ENCODE measurements at places on chromosomes 6 and 20. TPM values are rescaled to one million over a fixed set of nuclear protein-coding genes. Genes with fewer than 3 reads are reported as not detected.

PAX1 gene
- total RNA-seq: under 0.01 TPM

SNAI1 gene
- total RNA-seq: 1.8 TPM

NSFL1C gene
- total RNA-seq: 23.0 TPM

OR12D3 gene
- not detected for total RNA-seq

- no peak overlapping the region for H3K4me3 ChIP-seq
- DNase-seq: no peak
- H3K27me3 ChIP-seq: no peaks in the 10 kb centered on the region
- H3K36me3 ChIP-seq: no peaks in the 10 kb centered on the region
- peaks cover 24% of the 10 kb centered on the region for H3K4me1 ChIP-seq
- no peak overlapping the region for H3K27ac ChIP-seq
These were observed 24.5 kb downstream of the BCAS4 start for GRCh38 chr20:50819349-50819748.

- peak overlapping the region; percentile 97 for H3K27ac ChIP-seq
- H3K4me1 ChIP-seq: peaks cover 47% of the 10 kb centered on the region
- peak overlapping the region; percentile 14 for H3K4me3 ChIP-seq
- no peaks in the 10 kb centered on the region for H3K27me3 ChIP-seq
These were observed 59.2 kb downstream of the SYNJ2 start for GRCh38 chr6:158040804-158041347.

GRCh38 chr6:70636596-70636995, 31.1 kb upstream of the SMAP1 start:
- no peaks in the 10 kb centered on the region for H3K36me3 ChIP-seq
- no peak overlapping the region for H3K4me3 ChIP-seq
- H3K27ac ChIP-seq: no peak overlapping the region
- H3K4me1 ChIP-seq: no peaks in the 10 kb centered on the region

GRCh38 chr20:41563087-41563486, 55.1 kb downstream of the CHD6 start:
- H3K27me3 ChIP-seq: no peaks in the 10 kb centered on the region
- no peaks in the 10 kb centered on the region for H3K4me1 ChIP-seq
- H3K4me3 ChIP-seq: no peak overlapping the region
- no peak for DNase-seq
- H3K36me3 ChIP-seq: no peaks in the 10 kb centered on the region

GRCh38 chr6:71033171-71033570, 76.3 kb upstream of the B3GAT2 start:
- no peaks in the 10 kb centered on the region for H3K4me1 ChIP-seq
- DNase-seq: no peak
- H3K4me3 ChIP-seq: no peak overlapping the region
- no peaks in the 10 kb centered on the region for H3K36me3 ChIP-seq
- no peaks in the 10 kb centered on the region for H3K27me3 ChIP-seq

DNA sequence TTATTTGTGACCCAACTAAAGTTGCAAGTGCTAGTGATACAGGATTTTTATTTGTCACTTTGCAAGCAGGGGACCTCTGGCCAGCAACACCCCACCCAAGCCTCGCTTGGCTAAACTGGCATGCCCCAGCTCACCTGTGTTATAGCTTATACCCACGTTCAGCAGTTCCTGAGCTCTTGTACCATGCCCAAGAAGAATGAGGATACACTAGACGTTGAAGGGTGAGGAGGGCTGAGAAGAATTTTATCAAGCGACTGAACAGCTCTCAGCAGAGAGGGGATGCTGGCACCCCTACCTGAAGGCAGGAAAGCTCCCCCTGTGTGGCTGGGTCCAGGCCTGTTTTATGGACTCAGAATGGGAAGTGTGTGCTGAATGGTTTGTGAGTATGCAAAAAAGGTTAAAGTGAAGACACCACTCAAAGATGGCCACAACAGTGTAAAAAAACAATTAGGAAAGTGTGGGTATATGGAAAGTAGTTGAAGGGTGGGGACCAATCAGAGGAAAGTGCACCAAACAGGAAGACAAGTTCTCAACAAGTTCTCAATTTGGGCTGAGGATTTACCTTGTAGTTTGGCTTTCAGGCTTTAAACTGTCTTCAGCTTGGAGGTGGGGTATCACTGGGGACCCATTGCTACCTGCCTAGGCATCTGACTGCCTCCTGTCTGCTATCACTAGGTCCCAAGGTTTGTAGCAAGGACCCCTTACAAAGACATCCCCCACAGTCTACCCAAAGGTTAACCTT, 15.0 kb downstream of the BTN2A1 start:
- H3K27me3 ChIP-seq: no peaks in the 10 kb centered on the region
- peaks cover 14% of the 10 kb centered on the region for H3K36me3 ChIP-seq
- H3K4me3 ChIP-seq: no peak overlapping the region
- DNase-seq: no peak
- H3K4me1 ChIP-seq: peaks cover 15% of the 10 kb centered on the region

GRCh38 chr20:33881989-33882388, 70.8 kb downstream of the CHMP4B start:
- DNase-seq: no peak
- no peak overlapping the region for H3K27ac ChIP-seq
- no peaks in the 10 kb centered on the region for H3K36me3 ChIP-seq

DNA sequence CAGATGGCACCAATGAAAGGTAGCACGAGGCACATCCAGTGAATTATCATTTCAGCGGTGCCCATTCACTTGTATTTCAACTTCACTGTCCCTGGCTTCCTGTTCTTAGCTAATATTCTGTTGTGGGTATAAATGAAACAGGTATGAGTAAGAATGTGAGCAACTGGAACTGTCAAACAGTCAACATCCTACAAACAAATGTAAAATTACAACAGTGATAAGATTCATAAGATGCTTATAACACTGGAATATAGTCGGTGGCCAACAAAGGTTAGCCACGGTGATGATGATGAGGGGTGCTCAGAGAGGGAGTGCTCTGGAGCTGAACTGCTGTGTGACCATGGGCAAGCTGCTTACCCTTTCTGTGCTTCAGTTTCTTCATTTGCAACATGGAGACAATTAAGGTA, 74.9 kb upstream of the TOX2 start:
- H3K27ac ChIP-seq: no peak overlapping the region
- no peak overlapping the region for H3K4me3 ChIP-seq
- H3K36me3 ChIP-seq: no peaks in the 10 kb centered on the region
- peaks cover 5% of the 10 kb centered on the region for H3K27me3 ChIP-seq

DNA sequence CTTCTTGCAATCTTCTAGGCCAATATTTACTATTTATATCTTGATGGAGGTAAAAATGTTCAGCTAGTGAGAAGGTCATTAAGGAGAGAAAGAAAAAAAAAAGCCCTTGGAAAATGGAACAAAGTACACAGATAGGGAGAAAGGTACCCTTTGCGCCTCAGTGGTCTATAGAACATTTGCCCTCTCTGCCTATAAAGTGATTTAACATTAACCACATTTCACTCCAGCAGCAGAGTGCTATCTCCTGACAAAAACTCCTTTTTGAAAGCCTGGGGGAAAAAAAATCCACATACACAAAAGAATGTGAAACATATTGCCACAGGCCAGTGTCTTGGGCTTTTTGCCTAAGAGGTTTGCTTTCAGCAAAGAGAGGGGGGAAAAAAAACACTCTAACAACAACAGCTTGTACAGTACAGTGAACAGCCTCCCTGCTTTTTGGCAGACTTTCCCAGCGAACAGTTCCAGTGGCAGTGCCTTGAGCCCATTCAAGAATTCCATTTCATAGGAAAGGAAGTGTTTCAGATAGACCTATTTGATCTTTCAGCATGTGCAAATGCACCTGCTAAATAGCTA, 695 bp downstream of the ARHGAP18 start:
- H3K27ac ChIP-seq: peak overlapping the region; percentile 65
- H3K36me3 ChIP-seq: no peaks in the 10 kb centered on the region
- H3K4me1 ChIP-seq: peaks cover 28% of the 10 kb centered on the region
- no peaks in the 10 kb centered on the region for H3K27me3 ChIP-seq

- no peak overlapping the region for H3K4me3 ChIP-seq
- no peak overlapping the region for H3K27ac ChIP-seq
- no peaks in the 10 kb centered on the region for H3K4me1 ChIP-seq
- no peaks in the 10 kb centered on the region for H3K27me3 ChIP-seq
These were observed 59.6 kb upstream of the CDH4 start for GRCh38 chr20:61192337-61192950.

DNA sequence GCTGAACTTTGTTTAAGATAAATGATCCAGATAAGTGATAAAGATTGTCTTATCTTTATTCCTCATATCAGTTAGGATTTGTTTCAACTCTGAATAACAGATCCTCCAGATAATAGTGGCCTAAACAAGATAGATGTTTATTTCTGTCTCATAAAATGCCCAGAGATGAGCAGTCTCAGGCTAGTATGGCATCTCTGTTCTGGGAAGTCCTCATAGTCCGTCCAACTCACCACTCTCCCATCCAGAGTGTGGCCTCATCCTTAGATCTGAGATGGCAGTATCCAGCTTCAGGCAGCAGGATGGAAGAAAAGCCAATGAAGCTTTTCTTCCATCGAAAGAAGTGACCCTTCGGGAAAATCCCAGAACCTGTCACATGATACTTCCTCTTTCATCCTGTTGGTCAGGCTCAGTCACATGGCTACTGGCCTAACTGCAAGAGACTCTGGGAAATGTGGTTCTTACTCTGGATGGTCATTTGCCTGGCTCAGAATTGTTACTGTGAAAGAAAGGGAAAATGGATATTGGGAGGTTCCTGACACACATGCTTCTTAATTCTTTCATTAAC, 29.4 kb upstream of the TAGAP start:
- H3K4me3 ChIP-seq: peak overlapping the region; percentile 30
- no peak overlapping the region for H3K27ac ChIP-seq
- H3K36me3 ChIP-seq: no peaks in the 10 kb centered on the region
- H3K4me1 ChIP-seq: no peaks in the 10 kb centered on the region
- peaks cover 16% of the 10 kb centered on the region for H3K27me3 ChIP-seq

DNA sequence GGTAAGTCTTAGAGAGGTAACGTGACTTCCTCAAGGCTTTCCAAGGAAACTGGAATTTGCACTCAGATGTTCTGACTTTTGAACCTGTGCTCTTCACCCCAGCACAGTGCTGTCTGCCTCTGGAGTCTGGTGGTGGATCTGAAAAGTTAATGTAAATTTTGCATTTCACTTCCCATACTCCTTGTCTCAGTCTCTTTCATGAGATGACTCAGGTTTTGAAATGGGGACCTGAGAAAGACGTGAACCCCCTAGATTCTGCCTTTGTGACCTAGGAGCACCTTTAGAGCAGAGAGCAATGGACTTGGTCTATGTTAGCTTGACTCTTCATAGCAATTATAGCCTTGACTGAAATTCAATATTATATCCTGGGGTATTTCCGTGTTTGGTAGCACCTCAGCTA, 223.0 kb downstream of the QKI start:
- H3K4me3 ChIP-seq: no peak overlapping the region
- no peak overlapping the region for H3K27ac ChIP-seq
- no peak for DNase-seq

DNA sequence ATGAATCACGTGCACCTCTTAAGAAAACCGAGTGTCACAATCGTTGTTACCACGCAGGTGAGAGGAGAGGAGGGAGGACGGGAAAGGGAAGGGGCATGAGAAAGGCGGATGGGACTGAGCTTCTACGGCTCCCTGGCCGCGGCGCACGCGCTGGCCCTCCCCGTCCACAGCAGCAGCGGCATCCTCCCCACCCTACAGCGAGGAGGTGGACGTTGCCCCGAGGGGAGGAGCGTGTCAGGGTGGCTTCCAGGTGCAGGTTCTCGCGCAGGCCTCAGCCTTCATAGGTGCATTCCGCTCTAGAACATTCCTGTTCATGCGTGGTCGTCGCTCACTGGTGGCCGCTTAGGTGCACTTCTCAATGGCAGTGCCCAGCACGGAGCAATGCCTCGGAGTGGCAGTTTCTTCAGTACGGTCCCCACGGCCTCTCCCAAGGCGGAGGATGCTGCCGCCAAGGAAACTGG, 29.7 kb upstream of the AFDN start:
- H3K4me3 ChIP-seq: no peak overlapping the region
- H3K27me3 ChIP-seq: no peaks in the 10 kb centered on the region
- H3K27ac ChIP-seq: no peak overlapping the region
- no peak for DNase-seq
- no peaks in the 10 kb centered on the region for H3K4me1 ChIP-seq
- H3K36me3 ChIP-seq: no peaks in the 10 kb centered on the region

DNA sequence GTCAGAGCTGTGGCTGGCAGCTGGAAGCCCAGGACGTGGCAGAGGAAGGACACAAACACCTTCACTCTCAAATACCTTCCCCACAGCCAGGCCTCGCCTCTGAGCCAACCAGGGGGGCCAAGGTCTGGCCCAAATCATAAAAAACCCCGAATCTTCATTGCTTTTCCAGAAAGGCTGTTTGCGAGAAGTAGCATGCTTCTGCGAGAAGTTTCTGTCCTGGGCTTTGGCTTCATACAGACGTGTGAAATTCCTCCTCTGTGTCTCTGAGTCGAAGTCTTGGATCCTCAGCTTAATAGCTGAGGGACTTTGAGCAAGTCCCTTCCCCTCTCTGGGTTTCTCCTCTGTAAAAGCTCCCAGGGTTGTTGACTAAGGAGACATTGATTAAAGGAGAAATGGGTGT, 63.0 kb downstream of the CHMP4B start:
- H3K4me3 ChIP-seq: no peak overlapping the region
- H3K27ac ChIP-seq: no peak overlapping the region
- no peak for DNase-seq
- peaks cover 6% of the 10 kb centered on the region for H3K4me1 ChIP-seq
- H3K36me3 ChIP-seq: no peaks in the 10 kb centered on the region

- peaks cover 3% of the 10 kb centered on the region for H3K4me1 ChIP-seq
- peak overlapping the region; percentile 10 for H3K4me3 ChIP-seq
- H3K27me3 ChIP-seq: no peaks in the 10 kb centered on the region
These were observed 53.6 kb upstream of the FRMD1 start for GRCh38 chr6:168132531-168133167.

- H3K4me1 ChIP-seq: peaks cover 48% of the 10 kb centered on the region
- DNase-seq: peak; percentile 44
- H3K27me3 ChIP-seq: no peaks in the 10 kb centered on the region
- no peaks in the 10 kb centered on the region for H3K36me3 ChIP-seq
- H3K4me3 ChIP-seq: no peak overlapping the region
These were observed 123.4 kb downstream of the C6orf118 start for GRCh38 chr6:165186041-165186440.

- H3K27ac ChIP-seq: no peak overlapping the region
- H3K27me3 ChIP-seq: no peaks in the 10 kb centered on the region
- H3K36me3 ChIP-seq: no peaks in the 10 kb centered on the region
- no peak overlapping the region for H3K4me3 ChIP-seq
- DNase-seq: no peak
These were observed 689.5 kb downstream of the PHF3 start for GRCh38 chr6:64325093-64325492.

GRCh38 chr6:133854041-133854363, 34.9 kb upstream of the TCF21 start:
- no peaks in the 10 kb centered on the region for H3K36me3 ChIP-seq
- no peak for DNase-seq
- H3K4me3 ChIP-seq: no peak overlapping the region
- no peak overlapping the region for H3K27ac ChIP-seq

- DNase-seq: no peak
- H3K4me1 ChIP-seq: peaks cover 4% of the 10 kb centered on the region
- peaks cover 28% of the 10 kb centered on the region for H3K27me3 ChIP-seq
- no peak overlapping the region for H3K4me3 ChIP-seq
- H3K27ac ChIP-seq: no peak overlapping the region
These were observed 9.3 kb upstream of the SIRPB2 start for GRCh38 chr20:1500496-1500895.
